ENCODE measurements at places on chromosomes 4 and X. TPM values are rescaled to one million over a fixed set of nuclear protein-coding genes. Genes with fewer than 3 reads are reported as not detected.

- no peaks in the 10 kb centered on the region for H3K27me3 ChIP-seq
- no peak for DNase-seq
- no peaks in the 10 kb centered on the region for H3K4me1 ChIP-seq
- no peak overlapping the region for H3K27ac ChIP-seq
- H3K4me3 ChIP-seq, result no peak overlapping the region
Measured at GRCh38 chr4:184335520-184335919, 117.8 kb upstream of the ENPP6 start.

- DNase-seq, result no peak
- no peaks in the 10 kb centered on the region for H3K27me3 ChIP-seq
- H3K27ac ChIP-seq, result no peak overlapping the region
- H3K4me3 ChIP-seq, result no peak overlapping the region
- H3K36me3 ChIP-seq, result no peaks in the 10 kb centered on the region
Measured at GRCh38 chr4:16745009-16745635, 153.3 kb downstream of the LDB2 start.

GRCh38 chrX:136200466-136200865, 50.7 kb downstream of the MAP7D3 start:
- DNase-seq, result no peak
- no peak overlapping the region for H3K4me3 ChIP-seq
- no peaks in the 10 kb centered on the region for H3K36me3 ChIP-seq
- H3K27me3 ChIP-seq, result no peaks in the 10 kb centered on the region

RXFP1 gene
- total RNA-seq, result not detected

- H3K4me3 ChIP-seq, result no peak overlapping the region
- H3K4me1 ChIP-seq, result no peaks in the 10 kb centered on the region
- no peak overlapping the region for H3K27ac ChIP-seq
- H3K27me3 ChIP-seq, result no peaks in the 10 kb centered on the region
- DNase-seq, result no peak
Measured at GRCh38 chrX:16022580-16023200, 100.7 kb upstream of the GRPR start.

DNA sequence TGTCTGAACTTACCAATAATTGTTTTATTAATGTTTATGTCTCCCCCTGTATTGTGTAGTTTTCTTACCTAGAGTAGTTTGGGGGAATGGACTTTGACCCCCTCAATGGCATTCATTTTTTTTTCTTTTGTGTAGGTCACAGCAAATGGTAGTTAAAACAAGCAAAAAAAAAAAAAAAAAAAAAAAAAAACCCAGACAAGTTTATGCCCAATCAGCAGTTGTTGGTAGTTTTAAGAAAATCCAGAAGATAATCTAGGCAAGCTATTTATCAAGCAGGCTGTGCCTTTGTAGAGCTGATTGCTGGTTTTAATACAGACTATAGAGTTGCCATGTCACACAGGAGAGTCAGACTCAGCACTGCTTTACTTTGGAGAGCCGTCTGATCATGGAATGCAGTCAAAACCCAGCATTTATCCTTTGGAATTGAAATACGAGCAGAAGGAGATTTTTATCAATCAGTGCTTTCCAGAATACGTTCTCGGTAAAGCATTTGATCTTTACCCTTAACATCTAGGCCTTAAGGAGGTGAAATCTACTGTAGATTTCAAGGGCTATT, 16.6 kb downstream of the DCUN1D4 start:
- no peak overlapping the region for H3K27ac ChIP-seq
- H3K4me3 ChIP-seq, result no peak overlapping the region
- DNase-seq, result no peak

DNA sequence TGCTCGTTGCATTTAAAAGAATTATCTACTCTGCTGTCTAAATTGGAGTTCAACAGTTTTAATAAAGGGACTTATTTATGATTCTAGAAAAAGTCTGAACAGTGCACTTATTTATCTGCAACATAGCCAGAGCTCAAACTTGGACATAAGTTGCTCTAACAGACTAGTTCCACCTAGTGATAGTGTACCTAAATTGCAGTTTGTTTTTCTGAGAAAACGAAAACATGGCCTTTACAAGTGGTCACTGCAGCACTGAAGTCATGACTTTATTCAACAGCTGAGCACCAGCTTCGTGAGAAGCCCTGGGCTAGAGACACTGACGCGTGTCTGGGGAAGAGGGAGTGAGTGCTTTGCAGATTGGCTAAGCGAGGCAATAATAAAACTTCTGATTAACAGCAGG, 77.3 kb upstream of the IGSF1 start:
- H3K36me3 ChIP-seq, result no peaks in the 10 kb centered on the region
- H3K27ac ChIP-seq, result no peak overlapping the region
- H3K4me3 ChIP-seq, result no peak overlapping the region
- DNase-seq, result no peak
- H3K4me1 ChIP-seq, result no peaks in the 10 kb centered on the region
- peaks cover 47% of the 10 kb centered on the region for H3K27me3 ChIP-seq

GRCh38 chr4:85717351-85717750, 242.4 kb downstream of the ARHGAP24 start:
- no peaks in the 10 kb centered on the region for H3K27me3 ChIP-seq
- H3K4me3 ChIP-seq, result no peak overlapping the region
- no peak for DNase-seq
- no peak overlapping the region for H3K27ac ChIP-seq
- H3K4me1 ChIP-seq, result no peaks in the 10 kb centered on the region

GRCh38 chrX:25020391-25020904, 4.7 kb upstream of the ARX start:
- peaks cover 9% of the 10 kb centered on the region for H3K27me3 ChIP-seq
- H3K27ac ChIP-seq, result no peak overlapping the region
- DNase-seq, result no peak
- H3K4me1 ChIP-seq, result no peaks in the 10 kb centered on the region

GRCh38 chr4:81509822-81510221, 38.1 kb upstream of the RASGEF1B start:
- no peak for DNase-seq
- H3K27ac ChIP-seq, result no peak overlapping the region
- H3K27me3 ChIP-seq, result no peaks in the 10 kb centered on the region
- no peaks in the 10 kb centered on the region for H3K36me3 ChIP-seq

CENPVL1 gene
- not detected for total RNA-seq

DRP2 gene
- total RNA-seq, result under 0.01 TPM

- no peaks in the 10 kb centered on the region for H3K27me3 ChIP-seq
- no peak for DNase-seq
- no peaks in the 10 kb centered on the region for H3K36me3 ChIP-seq
- H3K4me3 ChIP-seq, result no peak overlapping the region
Measured at GRCh38 chrX:138791551-138791950, 80.0 kb upstream of the FGF13 start.

MAGEC3 gene
- 0.44 TPM for total RNA-seq

DNA sequence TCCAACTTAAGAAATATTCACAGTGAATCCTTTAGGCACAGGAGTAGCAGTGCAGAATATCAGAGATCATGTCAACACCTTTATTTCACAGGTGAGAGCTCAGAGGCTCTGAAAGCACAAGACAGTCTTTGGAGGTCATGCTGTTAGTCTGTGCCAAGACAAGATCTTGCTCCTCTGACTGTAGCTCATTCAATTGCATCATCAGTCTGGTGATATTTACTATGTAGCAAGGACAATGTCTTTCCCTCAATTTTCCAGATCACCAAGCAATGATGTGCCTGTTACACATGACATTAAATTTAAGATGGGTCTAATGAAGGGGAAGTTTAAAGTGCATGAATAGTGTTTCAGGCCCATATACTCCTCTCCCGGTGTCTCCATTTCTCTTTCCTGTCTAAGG, 277.5 kb downstream of the IL15 start:
- no peaks in the 10 kb centered on the region for H3K27me3 ChIP-seq
- H3K36me3 ChIP-seq, result no peaks in the 10 kb centered on the region
- H3K27ac ChIP-seq, result no peak overlapping the region
- DNase-seq, result no peak
- H3K4me3 ChIP-seq, result no peak overlapping the region
- no peaks in the 10 kb centered on the region for H3K4me1 ChIP-seq

DNA sequence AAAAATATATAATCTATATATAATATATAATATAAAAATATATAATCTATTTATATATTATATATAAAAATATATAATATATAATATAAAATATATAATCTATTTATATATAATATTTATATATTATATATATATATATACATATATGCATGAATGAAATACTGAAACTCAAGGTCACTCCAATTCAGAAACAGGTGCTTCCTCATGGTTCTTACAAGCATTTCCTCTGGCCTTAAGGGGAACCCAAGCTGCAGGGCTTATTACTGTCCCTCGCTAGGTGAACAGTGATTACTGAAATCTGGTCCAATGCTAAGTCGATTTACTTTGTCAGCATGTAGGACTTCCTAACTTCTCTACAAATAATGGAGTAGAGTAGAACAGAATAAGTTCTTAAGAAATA, 174.3 kb downstream of the GPM6A start:
- H3K4me3 ChIP-seq, result no peak overlapping the region
- no peaks in the 10 kb centered on the region for H3K36me3 ChIP-seq
- H3K27ac ChIP-seq, result no peak overlapping the region
- H3K27me3 ChIP-seq, result no peaks in the 10 kb centered on the region

SERTM2 gene
- total RNA-seq, result 1.6 TPM

GRCh38 chrX:48002319-48002718, 1.5 kb downstream of the ZNF182 start:
- H3K36me3 ChIP-seq, result no peaks in the 10 kb centered on the region
- H3K4me3 ChIP-seq, result no peak overlapping the region
- no peak overlapping the region for H3K27ac ChIP-seq

- H3K27me3 ChIP-seq, result no peaks in the 10 kb centered on the region
- DNase-seq, result no peak
- no peaks in the 10 kb centered on the region for H3K4me1 ChIP-seq
- no peaks in the 10 kb centered on the region for H3K36me3 ChIP-seq
- no peak overlapping the region for H3K4me3 ChIP-seq
- no peak overlapping the region for H3K27ac ChIP-seq
Measured at GRCh38 chr4:28639747-28640146, 1779.1 kb downstream of the STIM2 start.
